ENCODE measurements at places on chromosomes 5 and 9.

DNA sequence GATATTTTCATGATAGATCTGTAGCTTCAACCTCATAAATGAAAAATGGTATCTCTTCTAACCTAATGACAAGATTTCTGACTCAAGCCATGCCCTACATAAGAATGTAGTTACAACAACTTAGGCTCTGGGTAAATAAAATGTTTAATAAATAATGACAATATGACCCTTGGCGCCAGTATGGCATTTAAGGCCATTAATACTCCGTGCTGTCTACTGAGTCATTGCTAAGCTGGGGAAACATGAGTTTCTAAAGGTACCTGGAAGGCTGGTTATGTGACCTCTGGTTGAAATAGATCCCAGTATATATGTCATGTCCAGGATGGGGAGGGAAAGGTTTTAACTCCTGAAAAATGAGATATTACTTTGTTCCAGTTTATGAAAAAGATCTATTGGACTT lies 58.0 kb upstream of the CEMIP2 start:
- DNase-seq, result no peak

- DNase-seq, result no peak
Measured at GRCh38 chr5:88666761-88667495, 216.1 kb downstream of the MEF2C start.

DNA sequence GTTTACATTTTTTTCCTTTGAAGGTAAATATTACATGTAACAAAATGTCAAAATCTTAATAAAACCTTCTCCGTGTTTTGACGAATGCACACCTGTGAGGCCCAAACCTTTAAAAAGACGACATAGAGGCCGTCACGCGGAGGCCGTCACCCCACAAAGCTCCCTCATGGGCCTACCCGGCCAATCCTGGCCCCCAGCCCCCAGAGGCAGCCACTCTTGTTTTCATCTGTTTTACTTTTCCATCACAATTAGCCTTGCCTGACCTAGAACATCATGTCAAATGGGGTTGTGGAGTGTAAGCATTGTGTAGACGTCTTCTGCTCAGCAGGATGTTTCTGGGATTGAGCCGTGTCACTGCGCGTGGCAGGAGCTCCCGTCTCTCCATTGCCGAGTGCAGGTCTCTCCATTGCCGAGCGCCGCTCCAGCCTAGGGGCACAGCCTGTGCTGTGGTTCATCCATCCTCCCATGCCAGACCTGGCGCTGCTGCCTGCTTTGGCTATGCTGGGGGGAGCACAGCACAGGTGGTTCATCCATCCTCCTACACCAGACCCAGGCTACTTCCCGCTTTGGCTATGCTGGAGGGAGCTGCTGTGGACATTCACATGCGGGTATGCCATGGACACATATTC lies 52.2 kb upstream of the IRX4 start:
- no peak for DNase-seq

GRCh38 chr9:84701801-84702200 lies 32.3 kb downstream of the NTRK2 start:
- DNase-seq, result no peak

- no peak for DNase-seq
Measured at GRCh38 chr5:98470747-98471146, 302.7 kb upstream of the RGMB start.

GRCh38 chr5:180683220-180683922 lies 34.0 kb upstream of the FLT4 start:
- no peak for DNase-seq

- DNase-seq, result no peak
Measured at GRCh38 chr9:33127881-33128280, 39.3 kb downstream of the B4GALT1 start.

DNA sequence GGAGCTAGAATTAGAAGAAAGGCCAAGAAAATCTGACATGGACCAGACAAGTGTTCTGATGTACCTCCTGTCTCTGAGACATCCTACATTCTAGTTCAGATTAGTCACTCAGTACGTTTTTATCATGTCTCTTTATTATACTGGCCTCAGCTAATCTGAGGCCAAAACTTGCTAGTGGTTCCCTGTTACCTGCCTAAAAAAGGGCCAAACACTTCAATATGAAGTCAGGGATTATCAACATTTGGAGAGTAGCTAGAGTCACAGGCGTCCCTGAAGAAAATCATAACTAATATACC lies 587.4 kb downstream of the PRELID2 start:
- DNase-seq, result no peak

GRCh38 chr5:19175776-19176570 lies 812.0 kb downstream of the CDH18 start:
- DNase-seq, result no peak

- DNase-seq, result no peak
Measured at GRCh38 chr9:115717711-115718173, 435.8 kb upstream of the PAPPA start.

DNA sequence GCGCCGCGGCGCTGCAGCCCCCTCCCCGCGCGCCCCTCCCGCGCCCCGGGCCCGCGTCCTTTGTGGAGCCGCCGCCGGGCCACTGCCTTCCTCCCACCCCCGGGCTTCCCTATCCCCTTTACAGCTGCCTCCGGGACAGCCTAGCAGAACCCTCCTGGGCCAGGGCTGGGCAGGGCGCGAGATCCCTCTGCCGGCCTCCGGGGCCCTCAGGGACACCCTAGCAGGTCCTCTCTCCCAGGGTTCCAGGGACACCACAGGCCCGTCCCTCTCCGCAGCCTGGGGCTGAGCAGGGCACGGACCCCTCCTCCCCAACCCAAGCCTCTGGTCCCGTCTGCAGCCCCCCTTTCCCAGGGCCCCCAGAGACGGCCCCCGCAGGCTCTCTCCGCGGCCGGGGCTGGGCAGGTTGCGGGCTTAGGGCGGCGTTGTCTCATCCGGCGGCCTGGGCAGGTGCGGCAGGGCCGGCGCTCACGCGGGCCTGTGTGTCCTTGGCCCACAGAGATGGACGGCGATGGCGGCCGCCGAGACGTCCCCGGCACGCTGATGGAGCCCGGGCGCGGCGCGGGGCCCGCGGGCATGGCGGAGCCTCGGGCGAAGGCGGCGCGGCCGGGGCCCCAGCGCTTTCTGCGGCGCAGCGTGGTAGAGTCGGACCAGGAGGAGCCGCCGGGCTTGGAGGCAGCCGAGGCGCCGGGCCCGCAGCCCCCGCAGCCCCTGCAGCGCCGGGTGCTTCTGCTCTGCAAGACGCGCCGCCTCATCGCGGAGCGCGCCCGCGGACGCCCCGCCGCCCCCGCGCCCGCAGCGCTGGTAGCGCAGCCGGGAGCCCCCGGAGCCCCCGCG lies 710 bp downstream of the WNK2 start:
- DNase-seq, result no peak

DNA sequence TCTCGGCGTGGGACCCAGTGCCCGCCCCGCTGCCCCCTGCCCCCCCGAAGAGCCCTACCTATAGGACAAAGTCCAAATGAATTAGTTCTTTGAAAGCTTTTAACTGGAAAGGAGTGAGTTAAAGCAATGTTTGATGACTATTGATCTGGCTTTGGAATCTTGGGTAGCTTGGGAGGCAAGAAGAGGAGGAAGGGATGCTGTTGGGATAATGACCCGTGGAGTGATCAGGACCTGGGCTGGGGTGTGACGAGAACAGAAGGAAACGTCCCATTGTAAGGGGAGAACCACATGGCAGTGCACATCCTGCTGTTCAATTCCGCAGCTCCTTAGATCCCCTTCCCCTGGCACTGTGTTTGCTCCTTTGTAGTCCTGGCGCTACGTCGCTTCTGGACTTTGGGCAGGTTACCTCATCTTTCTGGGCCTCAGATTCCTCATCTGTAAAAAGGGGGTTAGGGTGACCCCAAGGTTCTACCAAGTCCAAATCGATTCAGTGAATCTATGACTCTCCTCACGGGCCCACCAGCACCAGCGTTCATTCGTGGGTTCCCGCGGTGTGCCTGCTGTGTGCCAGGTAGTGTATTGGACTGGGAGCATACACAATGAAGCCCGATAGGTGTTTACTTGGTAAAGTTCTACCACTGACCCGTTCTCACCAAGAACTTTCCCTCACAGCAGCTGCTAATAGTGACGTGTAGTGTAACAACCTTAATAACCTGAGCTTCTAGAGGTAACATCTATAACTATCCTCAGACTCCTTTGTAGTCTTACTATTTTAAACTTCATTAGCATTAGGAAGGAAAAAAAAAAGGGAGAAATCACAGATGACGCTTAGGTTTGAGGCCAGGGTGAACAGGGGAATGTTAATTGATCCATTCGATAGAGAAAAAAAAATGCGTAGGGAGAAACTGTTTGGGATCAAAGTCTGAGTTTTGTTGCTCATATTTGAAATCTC lies 1.1 kb upstream of the NADK2 start:
- no peak for DNase-seq

DNA sequence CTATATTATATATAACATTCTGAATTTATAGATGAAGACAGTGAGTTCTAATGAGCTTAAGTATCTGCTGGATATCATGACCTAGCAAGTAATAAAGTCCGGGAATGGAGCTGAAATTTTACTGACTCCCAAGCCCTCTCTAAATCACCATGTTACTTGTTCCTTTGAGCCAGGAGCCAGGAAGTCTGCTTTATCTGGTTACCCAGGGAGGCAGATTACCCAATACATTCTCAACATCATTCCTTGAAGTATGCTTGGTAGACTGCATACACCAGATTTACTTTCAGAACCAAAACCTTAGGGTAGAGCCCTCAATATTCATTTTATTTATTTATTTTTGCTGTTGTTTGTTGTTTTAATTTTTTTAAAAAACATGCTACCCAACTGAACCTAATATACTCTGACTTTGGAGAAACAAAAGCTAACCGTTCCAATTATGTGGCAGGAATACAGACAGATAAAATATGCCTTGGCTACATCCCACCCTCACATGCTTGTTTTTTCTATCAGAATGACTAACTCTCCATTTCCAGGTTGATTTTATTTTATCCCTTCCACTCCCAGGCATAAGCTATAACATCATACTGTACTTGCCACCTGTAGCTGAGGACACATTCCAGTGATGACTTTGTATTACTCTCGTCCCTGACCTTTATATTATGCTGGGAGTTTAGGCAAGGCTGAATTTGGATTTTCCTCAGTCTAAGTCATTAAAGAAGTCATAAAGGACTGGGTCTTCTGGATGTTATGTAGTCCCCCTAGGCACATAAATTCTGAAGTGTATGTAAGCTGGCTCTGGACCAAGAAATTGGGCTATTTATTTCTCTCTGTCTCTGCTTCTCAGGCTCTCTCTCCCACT lies 82.0 kb downstream of the YIPF5 start:
- DNase-seq, result no peak

DNA sequence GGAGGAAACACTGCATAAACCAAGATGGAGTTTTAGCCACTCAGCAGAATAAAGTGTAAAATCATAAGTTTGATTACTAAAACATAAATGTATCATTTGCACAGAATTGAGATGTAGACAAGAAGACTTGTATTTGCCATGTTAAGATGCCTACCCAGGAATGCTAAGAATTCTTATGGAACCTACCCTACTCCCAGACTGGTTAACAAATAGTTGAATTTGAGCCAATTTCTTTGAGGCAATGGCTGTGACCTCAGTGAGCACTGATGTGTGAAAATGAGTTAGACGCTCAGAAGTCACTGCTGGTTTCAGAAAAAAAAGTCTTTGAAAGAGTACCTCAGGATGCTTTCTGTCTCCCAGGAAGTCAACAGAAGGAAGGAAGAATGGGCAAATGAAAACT lies 95.6 kb downstream of the ESM1 start:
- DNase-seq, result no peak

GRCh38 chr9:124520206-124520596 lies 13.0 kb upstream of the NR5A1 start:
- DNase-seq, result no peak

- DNase-seq, result no peak
Measured at GRCh38 chr5:1779782-1780613, 19.6 kb downstream of the MRPL36 start.

DNA sequence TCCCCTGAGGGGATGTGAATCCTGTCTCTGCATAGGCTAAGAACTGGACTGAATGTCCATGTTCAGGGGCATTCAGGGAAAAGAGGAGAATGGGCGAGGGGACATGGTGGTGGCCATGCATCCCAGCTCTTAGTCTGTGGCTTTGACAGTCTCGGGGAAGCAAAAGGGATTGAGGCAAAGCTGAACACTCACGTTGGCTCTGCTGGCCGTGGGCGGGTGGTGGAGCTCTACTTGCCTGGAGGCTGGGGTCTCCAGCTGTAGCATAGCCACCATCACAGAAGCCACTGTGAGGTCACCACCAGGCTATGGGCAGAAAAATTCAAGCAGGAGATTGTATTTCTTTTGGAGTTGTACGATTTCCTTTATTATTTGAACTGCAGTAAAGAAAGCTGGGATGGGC lies 4.1 kb downstream of the GARIN3 start:
- DNase-seq, result no peak

DNA sequence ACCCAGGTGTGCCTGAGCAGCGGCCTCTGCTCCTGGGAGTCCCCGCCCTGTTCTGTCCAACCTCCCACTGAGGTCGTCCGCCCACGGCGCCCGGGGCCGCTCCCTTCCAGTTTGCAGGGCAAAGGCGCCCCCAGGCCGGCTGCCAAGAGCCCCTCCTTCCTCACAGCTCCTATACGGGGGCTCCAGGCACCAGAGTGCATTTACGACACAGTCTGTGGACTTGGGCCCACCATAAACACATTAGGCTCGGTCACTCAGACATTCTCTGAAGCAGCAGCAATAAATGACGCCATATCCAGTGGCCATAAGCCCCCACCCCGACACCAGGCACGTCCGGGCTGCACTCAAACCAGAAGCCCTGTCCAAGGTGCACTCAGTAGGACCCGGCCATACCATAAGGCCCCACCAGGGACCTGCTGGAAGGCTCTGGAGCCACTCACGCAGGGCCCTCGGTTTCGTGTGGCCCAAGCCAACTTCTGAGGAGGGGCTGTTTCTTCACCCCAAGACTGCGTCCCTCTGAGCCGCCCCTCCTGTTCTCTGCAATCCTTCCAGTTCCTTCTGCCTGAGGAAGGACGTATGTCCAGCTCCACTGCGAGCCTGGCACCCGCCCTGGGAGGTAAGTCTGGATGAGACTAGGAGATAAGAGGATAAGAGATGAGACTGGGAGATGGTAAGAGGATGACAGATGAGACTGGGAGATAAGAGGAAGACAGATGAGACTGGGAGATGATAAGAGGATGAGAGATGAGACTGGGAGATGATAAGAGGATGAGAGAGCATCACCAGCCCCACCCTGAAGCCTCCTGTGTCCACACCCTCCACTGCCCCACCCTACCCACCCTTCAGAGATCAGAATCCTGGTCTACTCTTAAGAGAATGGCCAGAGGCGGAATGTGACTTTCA lies 26.7 kb downstream of the SLC6A18 start:
- DNase-seq, result no peak
